NCI-H510A treated with DMSO at 0.1 percent for 48 hours (cell line): ENCODE measurements at places on chromosomes 11 and 22.

GRCh38 chr22:23888615-23889401, 5.4 kb upstream of the MIF start:
- DNase-seq, result no peak

DNA sequence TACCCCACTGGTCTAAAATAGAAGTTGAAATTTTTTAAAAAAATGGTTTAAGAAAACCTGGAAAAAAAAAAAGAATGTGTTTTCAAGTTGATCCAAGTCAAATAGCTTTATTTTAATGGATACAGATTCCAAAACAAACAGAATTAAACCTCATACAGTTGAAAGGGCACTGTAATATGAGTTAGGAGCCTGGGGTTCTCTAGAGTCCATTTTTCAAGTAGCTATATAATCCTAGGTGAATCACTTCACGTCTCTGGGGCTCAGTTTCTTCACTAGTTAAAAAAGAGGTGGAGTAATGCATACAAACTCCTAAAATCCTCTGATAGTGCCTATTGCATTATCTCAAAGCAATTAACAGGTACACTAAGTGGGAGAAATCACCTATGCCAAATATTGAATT, 132.9 kb downstream of the BBOX1 start:
- DNase-seq, result no peak

DNA sequence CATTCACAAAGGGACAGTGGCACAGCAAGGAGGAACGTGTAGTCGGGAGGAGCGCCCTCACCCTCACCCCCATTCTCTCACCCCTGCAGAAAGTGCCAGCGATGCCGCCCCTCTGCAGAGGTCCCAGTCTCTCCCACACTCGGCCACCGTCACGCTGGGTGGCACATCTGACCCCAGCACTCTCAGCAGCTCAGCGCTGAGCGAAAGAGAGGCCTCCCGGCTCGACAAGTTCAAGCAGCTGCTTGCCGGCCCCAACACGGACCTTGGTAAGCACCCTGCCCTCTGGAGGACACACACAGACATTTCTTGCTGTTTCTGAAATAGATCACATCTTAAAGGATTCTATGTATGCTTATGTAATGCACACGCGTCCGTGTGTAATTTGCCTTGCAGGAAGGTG, 34.9 kb downstream of the TBC1D22A start:
- DNase-seq, result no peak

DNA sequence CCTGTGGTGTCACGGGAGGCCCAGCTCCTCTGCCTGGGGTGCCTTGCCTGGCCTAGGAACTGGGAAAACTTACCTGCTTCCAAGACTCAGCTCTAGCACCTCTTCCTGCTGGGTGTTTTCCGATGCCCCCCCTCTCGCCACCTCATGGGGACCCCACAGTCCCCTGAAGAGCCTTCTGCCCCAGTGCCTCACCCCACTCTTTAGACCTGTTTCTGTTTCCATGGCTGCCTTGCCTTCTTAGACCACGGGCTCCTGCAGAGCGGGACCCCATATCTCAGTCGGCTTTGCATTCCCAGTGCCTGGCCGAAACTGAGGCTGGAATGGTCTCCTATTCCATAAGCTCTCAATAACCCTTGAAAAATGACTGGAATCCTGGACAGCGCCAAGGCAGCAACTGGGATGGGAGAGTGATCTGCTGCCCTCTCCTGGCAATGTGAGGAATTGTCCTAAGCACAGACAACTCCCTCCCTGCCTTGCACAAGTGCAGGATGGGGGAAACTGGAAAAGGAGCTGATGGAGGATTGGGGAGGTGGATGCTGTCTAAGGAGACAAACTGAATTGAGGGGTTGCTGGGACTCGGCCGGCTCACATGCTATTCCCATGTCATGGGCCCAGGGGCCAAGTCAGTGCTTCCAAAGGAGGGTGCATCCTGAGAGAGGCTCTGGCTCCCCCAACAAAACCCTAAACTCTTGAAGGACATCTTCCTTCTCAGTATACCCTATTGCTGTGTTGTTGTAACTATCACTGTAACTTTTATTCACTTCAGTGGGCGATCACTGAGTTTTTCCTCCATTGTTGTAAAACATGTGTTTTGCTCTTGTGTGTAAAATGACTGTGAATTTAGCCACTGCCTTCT, 26.6 kb upstream of the IL17RA start:
- peak; percentile 66 for DNase-seq

DNA sequence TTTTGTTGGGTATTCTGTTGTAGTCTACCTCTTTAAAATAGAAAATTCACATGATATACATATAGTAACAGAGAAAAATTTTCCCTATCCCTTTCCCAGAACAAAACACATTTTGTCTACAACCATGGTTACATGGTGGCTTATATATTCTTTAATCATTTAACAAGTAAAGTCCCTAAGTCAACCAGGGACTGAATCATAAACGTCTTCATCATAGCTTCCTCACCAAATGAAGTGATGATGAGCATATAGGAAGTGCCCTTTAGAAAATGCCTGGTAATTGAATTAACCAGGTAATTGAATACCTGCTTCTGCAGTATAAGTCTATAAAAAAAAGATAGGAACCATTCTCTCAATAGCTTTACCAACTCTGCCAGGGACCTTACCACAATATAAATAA, 101.2 kb downstream of the APOL5 start:
- no peak for DNase-seq

DNA sequence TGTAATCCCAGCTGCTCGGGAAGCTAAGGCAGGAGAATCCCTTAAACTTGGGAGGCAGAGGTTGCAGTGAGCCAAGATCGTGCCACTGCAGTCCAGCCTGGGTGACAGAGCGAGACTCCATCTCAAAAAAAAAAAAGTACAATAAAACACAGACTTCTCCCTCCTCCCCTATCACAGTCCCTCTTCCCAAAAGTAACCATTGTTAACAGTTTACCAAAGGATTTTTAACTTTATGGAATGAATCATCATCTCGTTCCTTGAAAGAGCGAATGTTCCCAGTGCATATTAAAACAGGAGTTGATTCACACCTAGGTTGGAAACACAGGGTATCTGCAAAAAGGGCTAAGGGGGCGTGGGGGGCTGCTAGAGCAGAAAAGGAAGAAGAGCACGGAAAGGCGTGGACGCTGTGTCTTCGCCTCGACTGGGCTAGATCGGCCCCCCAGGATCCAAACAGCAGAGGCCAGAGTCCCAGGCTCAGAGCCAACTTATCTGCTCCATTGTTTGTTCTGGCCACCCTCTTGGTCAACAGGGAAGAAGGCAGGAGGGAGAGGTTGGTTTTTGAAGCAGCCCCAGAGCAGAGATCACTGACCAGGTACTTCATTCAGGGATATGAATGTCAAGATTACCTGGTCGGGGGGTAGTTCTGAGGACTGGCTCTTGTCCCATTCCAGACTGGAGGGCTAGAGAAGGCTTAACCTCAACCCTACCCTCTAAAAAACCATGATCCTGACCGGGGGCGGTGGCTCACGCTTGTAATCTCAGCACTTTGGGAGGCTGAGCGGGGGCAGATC, 2.1 kb upstream of the AHNAK start:
- DNase-seq, result no peak

DNA sequence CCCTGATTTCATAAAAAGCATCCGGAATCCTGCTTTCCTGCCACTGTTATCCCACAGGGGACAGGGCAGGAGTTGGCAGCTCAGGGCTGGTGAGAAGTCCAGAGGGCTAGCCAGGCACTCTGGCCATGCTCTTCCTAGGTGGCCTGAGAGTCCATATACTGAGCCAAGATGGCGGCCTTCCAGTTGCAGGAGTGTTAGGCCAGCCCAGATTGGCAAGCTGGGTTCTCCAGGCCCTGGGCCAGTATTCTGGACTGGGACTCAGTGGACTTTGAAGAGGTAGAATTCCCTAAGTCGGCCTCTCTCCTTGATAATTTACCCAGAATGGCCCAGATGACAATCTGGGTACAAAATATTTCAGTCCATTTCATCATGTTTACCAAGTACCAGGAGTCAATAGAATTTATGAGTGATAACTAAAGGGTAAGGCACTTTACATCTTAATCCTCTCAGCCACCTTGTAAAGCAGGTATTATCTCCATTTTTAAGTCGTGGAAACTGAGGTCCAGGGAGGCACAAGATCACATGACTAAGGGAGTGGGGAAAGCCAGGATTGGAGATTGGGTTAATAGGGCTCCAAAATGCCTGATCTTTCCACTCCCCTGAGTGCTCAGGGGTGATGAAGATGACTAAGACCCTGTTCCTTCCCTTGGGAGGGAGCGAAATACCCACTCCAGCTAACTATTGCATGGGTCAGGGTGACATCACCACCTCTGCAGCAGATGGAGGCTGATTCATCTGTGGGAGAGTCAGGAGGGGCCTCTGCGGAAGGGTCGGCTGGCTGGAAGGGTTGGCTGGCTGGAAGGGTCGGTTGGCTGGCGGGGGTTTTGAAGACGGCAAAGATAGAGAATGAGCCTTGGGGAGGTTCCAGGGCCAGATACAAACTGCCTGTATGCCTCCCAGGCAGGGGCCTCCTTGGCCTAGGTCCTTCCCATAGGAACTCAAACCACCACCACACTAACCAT, 1.2 kb upstream of the MICALL1 start:
- DNase-seq, result no peak

DNA sequence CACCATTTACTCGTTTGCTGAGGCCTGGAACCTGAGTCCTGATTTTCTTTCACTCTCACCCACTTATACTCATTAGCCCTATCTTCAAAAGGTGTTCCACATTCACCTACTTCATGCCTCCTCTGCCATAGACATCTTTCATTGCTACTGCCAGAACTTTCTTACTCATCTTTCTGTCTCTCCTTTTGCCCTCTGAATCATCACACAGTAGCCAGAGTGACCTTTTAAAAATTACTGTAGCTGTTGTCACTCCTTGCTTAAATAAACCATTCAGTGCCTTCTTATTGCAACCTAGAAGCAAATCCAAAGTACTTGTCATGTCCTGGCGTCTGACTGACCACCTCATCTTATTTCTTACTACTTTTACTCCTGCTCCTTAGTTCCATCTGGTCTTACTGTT, 38.2 kb downstream of the ATXN10 start:
- DNase-seq, result no peak

GRCh38 chr11:126989942-126990715, 10.4 kb downstream of the KIRREL3 start:
- DNase-seq, result peak; percentile 94

- no peak for DNase-seq
Observed at GRCh38 chr11:61091373-61092279, 10.7 kb upstream of the CD5 start.

DNA sequence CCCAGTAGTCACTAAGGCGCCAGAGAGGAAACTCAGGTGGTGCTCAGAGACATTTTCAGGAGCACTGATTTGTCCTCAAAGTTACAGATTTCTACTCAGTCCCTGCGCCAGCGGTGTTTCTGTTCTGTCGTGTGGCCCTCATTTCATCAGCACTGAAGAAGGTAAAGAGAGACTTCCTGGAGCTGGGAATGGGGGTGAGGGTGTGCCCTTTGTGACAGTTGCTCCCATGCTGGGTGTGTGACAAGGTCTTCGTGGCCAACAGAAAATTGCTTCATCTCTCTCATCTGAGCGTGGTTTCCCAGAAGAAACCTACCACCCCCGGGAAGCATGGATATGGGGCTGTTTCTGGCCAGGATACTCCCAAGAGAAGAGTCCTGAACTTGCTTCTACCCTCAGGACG, 2.0 kb upstream of the PPARA start:
- DNase-seq, result no peak

GRCh38 chr11:17392872-17393271, 4.4 kb upstream of the KCNJ11 start:
- no peak for DNase-seq

- DNase-seq, result no peak
Observed at GRCh38 chr11:101511065-101511464, 72.7 kb downstream of the TRPC6 start.

DNA sequence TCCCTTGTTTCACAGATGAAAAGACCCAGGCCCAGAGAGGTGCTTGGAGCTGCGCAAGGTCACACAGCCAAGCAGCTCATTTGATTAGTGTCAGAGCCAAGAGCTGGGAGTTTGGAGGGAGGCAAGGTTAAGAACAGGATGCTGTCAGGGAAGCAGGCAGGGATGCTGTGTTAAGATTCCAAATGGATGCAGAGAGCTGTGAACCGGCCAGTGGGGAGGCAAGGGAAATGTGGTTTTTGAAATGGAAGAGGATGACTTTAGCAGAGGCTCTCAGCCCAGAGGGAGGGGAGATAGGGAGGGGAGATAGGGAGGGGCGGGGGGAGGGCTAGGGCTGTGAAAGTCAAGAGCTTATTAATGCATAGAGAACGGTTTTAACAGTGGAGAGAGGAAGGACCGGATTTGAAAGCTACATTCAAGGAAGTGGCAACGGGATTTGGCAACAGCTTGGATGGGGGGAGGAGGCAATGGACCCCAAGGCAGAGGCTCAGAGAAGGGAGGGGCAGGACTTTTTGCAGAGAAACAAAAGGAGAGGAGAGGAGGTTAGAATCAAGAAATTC, 13.0 kb downstream of the RTN4RL2 start:
- no peak for DNase-seq

DNA sequence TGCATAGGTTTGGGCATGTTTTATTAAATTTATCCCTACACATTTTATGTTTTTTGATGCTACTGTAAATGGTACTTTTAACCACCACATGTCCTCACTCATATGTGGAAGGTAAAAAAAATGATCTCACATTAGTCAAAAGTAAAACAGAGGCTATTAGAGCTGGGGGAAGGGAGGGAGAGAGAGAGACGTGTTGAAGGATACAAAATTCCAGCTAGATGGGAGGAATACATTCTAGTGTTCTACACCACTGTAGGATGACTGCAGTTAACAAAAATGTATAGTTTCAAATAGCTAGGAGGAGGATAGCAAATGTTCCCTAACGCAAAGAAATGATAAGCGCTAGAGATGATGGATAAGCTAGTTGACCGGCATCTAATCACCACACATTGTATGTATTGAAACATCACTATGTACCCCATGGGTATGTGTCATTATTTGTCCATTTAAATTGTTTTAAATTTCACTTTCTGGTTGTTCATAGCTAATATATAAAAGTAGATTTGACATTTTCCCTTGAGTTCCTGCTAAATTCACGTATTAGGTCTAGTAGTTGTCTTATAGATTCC, 9.9 kb upstream of the GNB1L start:
- no peak for DNase-seq

GRCh38 chr11:92152245-92152644, 72.4 kb upstream of the FAT3 start:
- DNase-seq, result no peak

DNA sequence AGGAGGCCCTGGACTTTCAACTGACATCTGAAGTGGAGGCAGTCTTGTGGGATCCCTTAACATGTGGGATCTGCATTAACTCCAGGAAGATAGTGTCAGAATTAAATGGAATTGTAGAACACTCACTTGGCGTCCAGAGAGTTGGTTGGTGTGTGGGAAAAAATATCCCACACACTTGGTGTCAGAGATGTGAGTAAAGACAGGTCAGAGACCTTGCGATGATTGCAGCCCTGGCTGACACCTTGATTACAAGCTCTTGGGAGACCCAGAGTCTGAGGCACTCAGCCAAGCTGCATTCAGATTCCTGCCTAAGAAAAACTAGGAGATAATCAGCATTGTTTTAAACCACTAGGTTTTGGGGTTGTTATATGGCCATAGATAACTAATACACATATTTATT, 7.2 kb upstream of the TPCN2 start:
- no peak for DNase-seq

- no peak for DNase-seq
Observed at GRCh38 chr11:88689548-88690240, 352.2 kb upstream of the CTSC start.
